Cardiac muscle cell (in vitro differentiated cells and primary cell): ENCODE measurements at places on chromosomes 4 and X.

DNA sequence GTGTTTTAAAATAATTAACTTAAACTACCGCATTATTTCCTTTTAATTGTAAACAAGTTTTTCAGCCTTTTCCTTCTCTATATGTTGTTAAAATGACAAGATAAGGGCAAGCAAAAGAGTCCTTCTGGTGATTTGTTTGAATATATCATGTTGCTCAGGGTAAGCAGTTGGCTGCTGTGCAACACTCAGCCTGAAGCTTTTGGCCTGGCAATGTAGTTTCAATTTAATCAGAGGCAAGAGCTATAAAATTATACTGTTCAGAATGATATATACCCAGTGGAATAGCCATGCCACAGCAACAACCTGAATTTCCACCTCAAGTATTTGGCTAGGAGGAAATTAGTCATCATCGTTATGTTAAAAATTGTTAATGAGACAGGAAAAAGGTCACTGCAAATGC, 53.4 kb downstream of the GRXCR1 start:
- no peak for DNase-seq

DNA sequence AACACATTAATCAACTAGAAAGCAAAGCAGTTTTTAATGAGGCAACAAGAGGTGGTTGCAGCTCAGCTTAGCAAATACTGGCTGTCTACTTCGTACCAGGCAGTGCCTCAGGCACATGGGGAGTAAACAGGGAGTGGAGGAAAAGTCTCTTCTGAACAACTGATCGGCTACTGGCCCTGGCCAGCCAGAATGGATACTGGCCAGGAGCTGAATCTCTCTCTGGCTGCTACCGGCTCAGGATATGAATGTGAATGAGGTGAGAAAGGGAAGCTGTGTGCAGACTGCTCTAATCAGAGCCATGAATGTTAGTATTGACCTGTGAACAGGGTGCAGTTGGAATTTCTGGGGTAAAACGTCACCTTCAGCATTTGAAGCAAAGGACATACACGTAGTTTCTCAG, 77.3 kb downstream of the STK32B start:
- DNase-seq = no peak

DNA sequence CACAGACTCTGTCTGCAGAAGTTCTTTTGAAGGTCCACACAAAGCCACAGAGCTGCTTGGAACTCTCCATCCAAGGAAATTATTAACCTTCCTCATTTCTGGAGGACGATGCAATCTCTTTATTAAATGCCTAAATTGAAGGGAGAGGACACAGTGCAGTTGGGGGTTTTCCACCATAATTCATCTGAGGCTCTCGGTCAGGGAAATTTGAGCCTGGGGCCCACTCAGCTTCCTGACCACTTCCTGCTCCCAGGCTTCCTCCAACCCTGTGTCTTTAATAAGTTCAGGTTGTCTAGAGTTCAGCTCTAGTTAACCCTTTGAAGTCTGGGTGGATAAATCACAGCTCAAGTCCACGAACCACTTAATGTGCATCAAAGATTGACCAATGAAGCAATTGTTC, 58.5 kb downstream of the PRPS1 start:
- DNase-seq = no peak

DNA sequence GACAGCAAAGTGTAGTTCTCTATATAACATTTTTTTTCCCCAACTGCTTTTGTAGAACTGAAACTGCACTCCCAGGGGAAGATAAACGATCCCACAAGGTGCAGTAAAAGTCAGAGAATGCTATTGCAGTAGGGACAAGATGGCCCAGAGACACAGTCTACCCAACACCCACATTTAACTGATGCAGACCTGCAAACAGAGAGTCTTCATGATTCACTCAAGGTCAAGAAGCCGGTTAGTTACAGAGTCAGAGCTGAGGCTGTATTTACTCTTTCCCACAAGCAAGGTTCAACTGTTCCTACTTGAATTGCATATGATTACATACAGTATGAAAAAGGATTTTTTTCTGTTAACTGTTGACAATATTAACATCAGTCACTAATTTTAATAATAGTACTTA, 654.6 kb downstream of the IL1RAPL1 start:
- no peak for DNase-seq

- DNase-seq = no peak
Measured at GRCh38 chrX:119573222-119573621, 1.1 kb upstream of the UBE2A start.

- no peak for DNase-seq
Measured at GRCh38 chr4:131388277-131388676, 1760.8 kb upstream of the PCDH10 start.

DNA sequence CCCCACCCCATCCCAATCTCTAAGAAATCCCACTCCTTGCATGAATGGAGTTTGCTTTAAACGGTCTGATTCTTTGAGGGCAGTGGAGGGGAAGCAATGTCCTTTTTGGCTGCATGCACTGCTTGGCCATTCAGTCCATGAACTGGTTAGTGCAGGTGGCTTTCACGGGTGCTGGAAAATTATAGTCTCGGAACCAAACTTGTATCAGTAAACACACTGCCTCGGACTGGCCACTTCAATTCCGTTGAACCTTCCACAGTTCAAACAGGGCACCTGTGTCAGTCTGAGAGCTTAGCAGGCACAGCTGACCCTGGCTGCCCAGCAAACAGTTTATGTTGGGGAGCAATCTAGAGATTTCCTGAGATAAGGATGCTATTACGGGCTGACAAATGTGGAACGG, 255.6 kb downstream of the DHX15 start:
- DNase-seq = no peak

DNA sequence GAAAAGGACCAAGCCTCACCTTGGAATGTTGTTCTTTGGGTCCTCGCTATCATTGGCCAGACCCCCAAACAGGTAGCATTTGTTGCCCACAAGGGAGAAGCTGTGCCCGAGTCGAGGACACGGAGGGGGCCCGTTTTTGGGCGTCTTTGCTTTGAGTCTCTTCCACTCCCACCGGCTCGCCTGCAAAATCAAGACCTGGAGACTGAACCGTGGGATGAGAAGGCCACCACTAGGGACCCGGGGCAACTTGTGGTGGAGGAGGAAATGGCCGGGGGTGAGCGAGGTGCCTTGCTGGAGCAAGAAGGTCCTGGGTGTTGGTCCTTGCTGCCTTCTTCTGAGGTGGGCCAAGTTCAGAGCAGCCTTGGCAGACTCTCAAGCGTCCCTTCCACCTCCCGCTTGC, 7.5 kb downstream of the HCFC1 start:
- no peak for DNase-seq

DNA sequence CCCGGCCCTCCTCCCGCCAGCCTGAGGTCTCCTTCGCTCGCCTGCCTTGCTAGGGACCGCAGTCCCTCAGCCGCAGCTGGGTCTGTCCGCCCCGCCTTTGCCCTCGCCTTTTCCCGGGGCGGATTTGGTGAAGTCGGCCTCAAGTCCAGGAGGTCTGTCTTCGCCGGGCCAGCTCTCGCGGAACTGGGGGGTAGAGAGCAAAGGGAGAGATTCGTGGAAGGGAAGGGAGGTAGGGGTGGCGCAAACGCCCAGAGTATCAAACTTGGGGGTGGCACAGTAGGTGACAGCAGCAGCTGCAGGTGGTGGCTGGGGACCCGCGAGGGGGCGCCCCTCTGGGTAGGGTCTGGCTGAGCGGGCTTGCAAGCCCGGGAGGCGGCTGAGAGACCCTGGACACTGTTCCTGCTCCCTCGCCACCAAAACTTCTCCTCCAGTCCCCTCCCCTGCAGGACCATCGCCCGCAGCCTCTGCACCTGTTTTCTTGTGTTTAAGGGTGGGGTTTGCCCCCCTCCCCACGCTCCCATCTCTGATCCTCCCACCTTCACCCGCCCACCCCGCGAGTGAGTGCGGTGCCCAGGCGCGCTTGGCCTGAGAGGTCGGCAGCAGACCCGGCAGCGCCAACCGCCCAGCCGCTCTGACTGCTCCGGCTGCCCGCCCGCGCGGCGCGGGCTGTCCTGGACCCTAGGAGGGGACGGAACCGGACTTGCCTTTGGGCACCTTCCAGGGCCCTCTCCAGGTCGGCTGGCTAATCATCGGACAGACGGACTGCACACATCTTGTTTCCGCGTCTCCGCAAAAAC, at the start of gene NPY2R:
Gene NPY2R (plus strand): TSS at position 379 of the 797 bp plus-strand sequence. CDS start 5,304 bp downstream, outside the sequence.
- DNase-seq = no peak

GRCh38 chrX:51743179-51743957, at the start of gene GSPT2:
Gene GSPT2, plus strand, starts transcription at chrX:51743442. Its CDS starts 185 bp downstream, at chrX:51743627.
- DNase-seq = peak; percentile 82
